ENCODE measurements at places on chromosomes 7 and 10. TPM values are rescaled to one million over a fixed set of nuclear protein-coding genes. Genes with fewer than 3 reads are reported as not detected.

GRCh38 chr7:154546946-154547587, 455.9 kb downstream of the PAXIP1 start:
- no peaks in the 10 kb centered on the region for H3K27me3 ChIP-seq
- no peak for DNase-seq
- no peak overlapping the region for H3K27ac ChIP-seq
- no peaks in the 10 kb centered on the region for H3K4me1 ChIP-seq
- H3K36me3 ChIP-seq = no peaks in the 10 kb centered on the region
- H3K4me3 ChIP-seq = no peak overlapping the region

The GATA3 gene
- polyA plus RNA-seq = 0.81 TPM

The TRIM50 gene
- 2.1 TPM for polyA plus RNA-seq

The MCM10 gene
- 0.22 TPM for polyA plus RNA-seq

The LRIT1 gene
- polyA plus RNA-seq = not detected

The FGFBP3 gene
- 0.54 TPM for polyA plus RNA-seq

DNA sequence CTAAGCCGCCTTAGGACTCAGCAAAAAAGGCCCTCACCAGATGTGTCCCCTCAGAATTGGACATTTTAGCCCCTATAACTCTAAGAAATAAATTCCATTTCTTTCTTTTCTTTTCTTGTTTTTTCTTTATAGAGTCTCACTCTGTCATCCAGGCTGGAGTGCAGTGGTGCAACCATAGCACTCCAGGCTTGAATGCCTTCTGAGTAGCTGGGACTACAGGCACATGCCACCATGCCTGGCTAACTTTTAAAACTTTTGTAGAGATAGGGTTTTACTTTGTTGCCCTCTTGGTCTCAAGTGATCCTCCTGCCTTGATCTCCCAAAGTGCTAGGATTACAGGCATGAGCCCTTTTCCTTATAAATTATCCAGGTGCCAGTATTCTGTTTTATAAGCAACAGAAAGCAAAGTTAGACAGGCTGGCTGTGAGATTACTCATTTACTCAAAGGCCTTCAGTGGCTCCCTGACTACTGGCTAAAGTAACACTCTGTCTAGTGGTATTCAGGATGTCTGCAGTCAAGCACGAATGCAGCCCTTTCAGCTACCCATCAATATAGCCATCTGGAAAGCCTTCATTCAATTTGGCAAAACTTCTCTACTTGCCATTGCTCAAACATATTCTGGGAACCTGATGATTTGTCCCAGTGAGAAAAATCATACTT, 128.6 kb downstream of the ICA1 start:
- no peaks in the 10 kb centered on the region for H3K36me3 ChIP-seq
- H3K4me3 ChIP-seq = no peak overlapping the region
- no peak for DNase-seq

- no peaks in the 10 kb centered on the region for H3K4me1 ChIP-seq
- DNase-seq = no peak
- H3K27ac ChIP-seq = no peak overlapping the region
- H3K4me3 ChIP-seq = no peak overlapping the region
- H3K36me3 ChIP-seq = peaks cover 3% of the 10 kb centered on the region
Measured at GRCh38 chr7:148397056-148397455, 193.5 kb upstream of the C7orf33 start.

The IL15RA gene
- 8.3 TPM for polyA plus RNA-seq

The MOGAT3 gene
- polyA plus RNA-seq = 58.9 TPM

The FFAR4 gene
- 0.45 TPM for polyA plus RNA-seq

- no peaks in the 10 kb centered on the region for H3K27me3 ChIP-seq
- no peak overlapping the region for H3K27ac ChIP-seq
- DNase-seq = peak; percentile 18
- H3K36me3 ChIP-seq = no peaks in the 10 kb centered on the region
- no peak overlapping the region for H3K4me3 ChIP-seq
Measured at GRCh38 chr10:5697342-5697741, 12.7 kb downstream of the TASOR2 start.

The SEMA4G gene
- polyA plus RNA-seq = 44.9 TPM

- DNase-seq = no peak
- H3K4me1 ChIP-seq = no peaks in the 10 kb centered on the region
- no peaks in the 10 kb centered on the region for H3K36me3 ChIP-seq
- H3K4me3 ChIP-seq = no peak overlapping the region
Measured at GRCh38 chr7:12612622-12613021, 42.1 kb downstream of the SCIN start.

DNA sequence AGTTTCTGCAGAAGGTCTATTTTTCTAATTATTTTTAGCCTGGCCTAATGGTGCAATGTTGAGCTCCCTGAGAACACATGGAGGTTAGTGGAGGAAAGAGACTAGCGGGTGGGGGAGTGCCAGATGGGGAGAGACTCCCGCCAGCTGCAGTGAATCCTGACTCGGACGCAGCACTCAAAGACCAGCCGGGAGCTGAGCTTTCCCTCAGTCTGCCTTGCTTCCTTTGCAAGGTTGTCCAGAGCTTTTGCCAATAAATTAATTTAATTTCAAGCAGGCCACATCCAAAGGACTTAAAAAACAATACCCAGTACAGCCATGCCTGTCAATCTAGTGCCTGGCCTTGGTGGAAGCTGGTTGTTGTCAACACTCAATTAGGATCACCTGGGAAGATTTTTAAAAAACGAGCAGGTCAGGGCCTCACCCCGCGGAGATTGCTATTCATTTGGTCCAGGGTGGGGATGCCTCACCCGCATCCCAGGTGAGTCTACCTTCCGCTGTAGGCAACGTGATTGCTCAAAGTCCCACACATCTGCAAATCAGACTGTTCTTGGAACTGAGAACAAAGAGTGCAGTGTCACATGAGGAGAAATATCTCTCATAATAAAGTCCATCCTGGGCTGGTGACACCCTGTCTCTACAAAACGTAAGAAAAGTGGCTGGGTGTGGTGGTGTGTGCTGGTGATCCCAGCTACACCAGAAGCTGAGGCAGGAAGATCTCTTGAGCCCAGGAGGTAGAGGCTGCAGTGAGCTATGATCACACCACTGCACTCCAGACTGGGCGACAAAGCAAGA, 4.0 kb downstream of the CLRN3 start:
- H3K36me3 ChIP-seq = no peaks in the 10 kb centered on the region
- peak overlapping the region; percentile 93 for H3K27ac ChIP-seq
- H3K4me1 ChIP-seq = peaks cover 54% of the 10 kb centered on the region
- peak; percentile 98 for DNase-seq
- no peak overlapping the region for H3K4me3 ChIP-seq
- H3K27me3 ChIP-seq = no peaks in the 10 kb centered on the region

The SLC26A3 gene
- polyA plus RNA-seq = 70.7 TPM

GRCh38 chr7:33107136-33108066, 1.8 kb downstream of the RP9 start:
- H3K27ac ChIP-seq = no peak overlapping the region
- no peaks in the 10 kb centered on the region for H3K27me3 ChIP-seq
- no peak overlapping the region for H3K4me3 ChIP-seq
- peak; percentile 58 for DNase-seq
- H3K4me1 ChIP-seq = peaks cover 4% of the 10 kb centered on the region

DNA sequence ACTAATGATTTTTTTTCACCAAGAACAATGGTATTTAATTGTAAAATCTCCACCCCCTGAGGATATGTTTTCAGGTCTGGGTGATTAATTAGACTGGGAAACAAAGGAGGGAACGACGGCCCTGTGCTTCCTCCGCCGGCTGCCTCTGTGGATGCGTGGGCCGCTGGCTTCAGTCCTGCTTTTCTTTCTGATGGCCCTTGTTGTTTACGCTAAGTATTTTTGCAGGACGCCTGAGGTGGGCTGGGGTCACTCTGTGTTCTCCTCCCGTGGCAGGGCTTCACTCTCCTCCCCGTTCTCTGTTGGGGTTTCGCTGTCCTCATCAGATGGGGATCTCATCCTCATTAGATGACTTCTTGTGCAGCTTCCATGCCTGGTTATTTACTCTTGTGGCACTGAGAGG, 5.2 kb upstream of the ACBD5 start:
- H3K4me3 ChIP-seq = no peak overlapping the region
- peaks cover 8% of the 10 kb centered on the region for H3K4me1 ChIP-seq
- DNase-seq = no peak
- no peaks in the 10 kb centered on the region for H3K27me3 ChIP-seq
- H3K27ac ChIP-seq = no peak overlapping the region

DNA sequence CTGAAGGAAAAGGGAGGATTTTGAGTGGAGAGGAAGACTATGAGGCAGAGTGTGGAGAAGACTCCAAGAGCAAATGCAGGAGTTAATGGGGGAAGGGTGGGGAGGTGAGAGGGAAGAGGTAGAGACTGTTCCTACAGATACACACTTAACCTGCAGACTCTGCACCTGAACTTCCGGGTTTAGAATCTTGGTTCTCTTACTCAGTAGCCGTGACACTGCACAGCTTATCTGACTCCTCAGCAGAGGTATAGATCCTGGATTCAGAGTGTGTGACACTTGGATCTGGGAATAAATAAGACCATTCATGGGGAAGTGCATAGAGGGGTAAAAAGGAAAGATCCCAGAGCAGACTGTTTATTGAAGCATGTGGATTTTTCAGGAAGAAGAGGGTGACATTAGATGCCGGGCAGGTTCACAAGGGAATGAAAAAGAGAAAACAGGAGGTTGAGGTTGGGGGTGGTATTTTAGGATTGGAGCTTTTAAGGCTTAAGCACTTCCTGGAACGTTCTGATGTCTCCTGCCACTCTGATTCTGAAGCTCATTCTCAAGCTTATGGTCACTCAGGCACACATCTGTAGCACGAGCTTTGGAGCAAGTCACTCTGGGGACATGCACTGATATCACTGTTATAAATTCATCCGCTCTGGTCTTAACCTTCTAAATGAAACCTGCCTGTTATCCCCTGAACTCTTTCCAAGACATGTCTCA, 5.7 kb upstream of the ZC3HAV1L start:
- H3K36me3 ChIP-seq = peaks cover 8% of the 10 kb centered on the region
- no peak overlapping the region for H3K27ac ChIP-seq
- DNase-seq = peak; percentile 65
- no peaks in the 10 kb centered on the region for H3K27me3 ChIP-seq
- H3K4me1 ChIP-seq = no peaks in the 10 kb centered on the region

The FBXL13 gene
- polyA plus RNA-seq = not detected

GRCh38 chr10:106866244-106866845, 298.2 kb downstream of the SORCS1 start:
- H3K4me1 ChIP-seq = no peaks in the 10 kb centered on the region
- no peak overlapping the region for H3K27ac ChIP-seq
- no peaks in the 10 kb centered on the region for H3K36me3 ChIP-seq
- H3K4me3 ChIP-seq = no peak overlapping the region

The SPRN gene
- polyA plus RNA-seq = 3.3 TPM

GRCh38 chr7:30238721-30239441, 45.5 kb upstream of the ZNRF2 start:
- no peaks in the 10 kb centered on the region for H3K36me3 ChIP-seq
- peak; percentile 35 for DNase-seq
- H3K4me3 ChIP-seq = no peak overlapping the region

DNA sequence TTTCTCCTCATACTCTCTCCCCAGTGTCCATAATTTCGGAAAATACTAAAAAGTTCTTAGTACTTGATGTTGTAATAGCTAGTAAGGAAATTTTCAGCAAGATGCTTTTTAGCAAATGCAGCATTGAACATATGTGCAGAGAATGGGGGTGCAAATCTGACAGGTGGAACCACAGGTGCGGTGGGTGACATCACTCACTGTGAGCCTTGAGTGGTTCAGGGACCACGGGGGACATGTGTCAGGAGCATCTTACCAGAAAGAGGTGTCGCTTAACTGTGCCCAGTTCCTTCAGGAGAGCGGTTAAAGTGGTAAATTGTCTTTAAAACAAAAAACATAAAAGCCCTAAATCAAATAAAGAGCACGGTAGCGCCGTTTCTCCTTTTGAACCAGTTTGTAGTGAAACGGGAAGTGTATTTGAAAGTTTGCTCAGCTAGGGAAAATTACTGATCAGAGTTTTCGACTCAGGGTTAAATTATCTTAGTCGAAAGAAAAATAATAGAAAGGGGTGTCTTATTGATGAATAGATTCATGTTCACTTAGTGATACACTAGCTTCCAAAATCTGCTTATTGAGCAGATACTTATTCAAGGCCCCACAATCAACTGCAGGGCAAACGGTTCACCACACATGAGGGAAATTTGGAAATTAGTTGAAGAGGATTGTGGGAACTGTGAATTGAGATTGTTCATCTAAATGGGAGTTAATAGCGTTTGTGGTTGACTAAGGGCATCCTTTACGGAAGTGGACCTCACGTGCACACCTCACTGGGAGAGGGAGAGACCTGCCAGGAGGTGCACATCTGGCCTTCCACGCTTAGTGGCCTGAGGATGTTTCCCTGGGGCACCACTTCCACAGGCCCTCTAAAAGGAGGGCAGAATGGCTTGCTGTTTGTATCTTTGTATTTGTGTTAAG, 12.7 kb downstream of the CUL1 start:
- no peaks in the 10 kb centered on the region for H3K36me3 ChIP-seq
- H3K4me3 ChIP-seq = no peak overlapping the region
- no peak for DNase-seq
- H3K27me3 ChIP-seq = no peaks in the 10 kb centered on the region

DNA sequence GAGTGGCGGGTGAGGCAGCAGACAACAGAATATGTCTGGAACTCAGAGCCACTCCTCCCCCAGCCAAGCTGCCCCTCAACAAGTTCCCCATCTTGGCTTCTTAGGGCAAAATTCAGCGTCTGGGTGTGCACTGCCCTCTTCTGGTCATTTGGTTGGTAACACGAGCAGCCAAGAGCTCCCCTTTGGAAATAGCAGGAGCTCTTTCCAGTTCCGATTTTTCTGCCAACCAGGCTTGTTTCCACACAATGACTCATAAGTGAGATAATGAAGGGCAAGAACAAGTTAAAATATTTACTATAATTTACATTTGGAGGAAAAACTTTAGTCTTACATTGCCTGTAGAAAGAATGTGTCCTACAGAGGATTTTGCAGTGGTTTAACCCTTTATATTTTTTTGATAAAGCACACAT, 70.5 kb downstream of the ADCYAP1R1 start:
- H3K4me1 ChIP-seq = no peaks in the 10 kb centered on the region
- no peaks in the 10 kb centered on the region for H3K27me3 ChIP-seq
- H3K36me3 ChIP-seq = no peaks in the 10 kb centered on the region
- peak; percentile 58 for DNase-seq

DNA sequence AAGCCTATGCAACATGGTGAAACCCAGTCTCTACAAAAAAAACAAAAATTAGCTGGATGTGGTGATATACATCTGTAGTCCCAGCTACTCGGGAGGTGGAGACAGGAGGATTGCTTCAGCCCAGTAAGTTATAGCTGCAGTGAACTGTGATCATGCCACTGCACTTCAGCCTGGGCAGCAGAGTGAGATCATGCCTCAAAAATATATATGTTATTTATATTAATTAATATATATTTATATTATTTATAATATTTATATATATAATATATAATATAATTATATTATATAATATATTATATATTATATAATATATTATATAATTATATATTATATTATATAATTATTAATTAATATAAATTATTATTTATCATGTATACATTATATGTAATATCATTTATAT, 1158.4 kb upstream of the AUTS2 start:
- no peaks in the 10 kb centered on the region for H3K4me1 ChIP-seq
- H3K27me3 ChIP-seq = no peaks in the 10 kb centered on the region
- DNase-seq = no peak
- H3K27ac ChIP-seq = no peak overlapping the region
- no peaks in the 10 kb centered on the region for H3K36me3 ChIP-seq

DNA sequence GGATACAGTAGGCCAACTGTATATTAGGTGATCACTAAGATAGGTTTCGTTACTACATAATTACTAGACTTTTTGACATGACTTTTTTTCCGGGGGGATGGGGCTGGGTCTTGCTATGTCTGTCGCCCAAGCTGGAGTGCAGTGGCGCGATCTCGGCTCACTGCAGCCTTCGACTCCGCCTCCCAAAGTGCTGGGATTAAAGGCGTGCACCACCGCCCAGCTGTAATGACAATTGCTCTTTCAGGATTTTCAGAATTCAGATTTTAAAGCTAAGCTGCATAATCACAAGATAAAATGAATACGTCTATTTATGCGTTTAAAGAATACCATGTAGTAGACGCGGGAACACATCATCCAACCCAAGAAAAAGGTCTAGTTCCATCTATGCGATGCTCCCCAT, 982 bp downstream of the IDI1 start:
- H3K4me1 ChIP-seq = peaks cover 7% of the 10 kb centered on the region
- no peak for DNase-seq
- H3K4me3 ChIP-seq = peak overlapping the region; percentile 68
- peak overlapping the region; percentile 100 for H3K27ac ChIP-seq

Data from small intestine (tissue), 16 donors.